ENCODE measurements at places on chromosomes 12 and 14.

GRCh38 chr12:55997535-55997859 is 421 bp downstream of the SUOX start:
- no peak for DNase-seq

DNA sequence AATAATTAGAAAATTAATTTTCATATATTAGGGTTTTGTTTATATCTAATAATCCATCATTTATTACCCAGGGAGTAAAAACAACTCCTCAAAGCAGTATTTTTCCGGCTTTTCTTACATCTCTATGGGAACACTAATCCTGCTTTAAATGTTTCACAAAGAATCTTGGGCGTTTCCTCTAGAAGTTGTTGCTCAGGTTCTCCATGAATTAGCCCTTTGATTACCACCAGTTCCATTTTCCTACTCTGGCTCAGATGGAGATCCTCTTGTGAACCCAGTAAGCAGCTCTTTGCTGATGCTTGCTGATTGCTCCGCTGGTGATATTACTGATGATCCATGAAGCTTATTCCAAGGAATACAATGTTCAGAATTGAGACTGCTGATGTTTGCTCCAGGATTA is 78.5 kb upstream of the PKP2 start:
- no peak for DNase-seq

DNA sequence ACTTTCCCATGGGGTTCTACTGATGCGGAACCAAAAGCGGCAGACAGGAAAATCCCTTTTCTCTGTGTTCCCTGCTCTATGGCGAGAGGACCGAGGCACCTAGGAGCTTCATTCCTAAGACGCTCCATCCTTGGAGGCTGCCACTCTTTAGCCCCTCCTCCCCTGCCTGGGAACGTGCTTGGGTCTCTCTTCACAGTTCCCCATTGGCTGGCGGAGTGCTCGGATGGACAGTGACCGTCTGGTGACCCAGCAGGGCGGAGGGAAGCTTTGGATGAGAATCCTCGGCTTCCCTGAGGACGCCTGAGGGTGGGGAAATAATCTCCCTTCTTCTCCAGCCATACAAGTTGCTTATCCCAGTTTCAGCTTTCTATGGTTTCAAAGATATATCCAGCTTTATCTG is 37.3 kb downstream of the KCNA5 start:
- DNase-seq, result no peak

DNA sequence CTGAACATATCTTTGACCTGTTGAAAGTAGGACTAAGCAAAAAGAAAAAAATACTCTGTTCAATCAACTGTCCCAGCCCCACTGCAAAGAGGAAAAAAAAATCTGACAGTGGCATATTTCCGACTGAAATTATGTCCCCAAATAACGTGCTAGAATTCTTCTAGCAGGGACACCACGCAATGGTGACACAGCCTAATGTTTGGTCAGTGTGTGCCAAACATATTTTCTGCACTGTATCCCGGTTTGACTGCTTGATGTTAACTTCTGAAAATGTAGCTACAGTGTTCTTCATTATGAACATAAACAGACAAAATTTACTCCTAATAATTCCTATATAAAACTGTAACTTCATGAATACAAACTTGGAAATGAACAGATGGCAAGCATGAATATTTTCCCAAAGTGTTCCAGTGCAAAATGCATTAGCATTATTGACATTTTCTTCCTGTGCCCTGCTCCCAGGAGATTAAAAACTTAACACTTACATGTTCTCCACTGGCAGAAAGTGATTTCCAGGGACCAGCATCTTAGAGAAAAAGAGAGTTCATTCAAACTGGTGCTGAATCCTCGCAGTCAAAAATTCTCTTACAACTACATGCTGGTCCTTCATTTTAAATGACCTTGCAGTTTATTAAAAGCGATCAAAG is 72.4 kb upstream of the SYT1 start:
- no peak for DNase-seq

DNA sequence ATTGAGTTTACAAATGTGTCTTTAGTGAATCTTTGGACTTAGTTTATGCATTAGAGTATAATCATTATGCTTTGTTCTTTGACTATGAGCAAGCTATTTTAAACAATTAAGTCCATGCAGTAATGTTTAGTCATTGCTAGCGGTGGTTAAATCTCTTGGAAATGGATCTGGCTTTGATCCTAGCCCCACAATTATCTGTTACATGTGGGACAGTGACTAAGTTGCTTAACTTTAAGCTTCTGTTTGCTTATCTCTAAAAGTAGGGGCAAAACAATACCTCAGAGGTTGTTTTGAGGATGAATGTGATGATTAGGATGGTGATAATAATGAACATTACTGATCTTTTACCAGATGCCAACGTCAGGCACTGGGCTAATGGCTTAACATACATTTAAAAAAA is 124.2 kb downstream of the NPAS3 start:
- DNase-seq, result no peak

- no peak for DNase-seq
These were observed 128.5 kb upstream of the ATF1 start for GRCh38 chr12:50635364-50635763.

GRCh38 chr12:104999347-104999685 is 13.2 kb downstream of the NOPCHAP1 start:
- no peak for DNase-seq

GRCh38 chr12:90987520-90987919 is 17.3 kb downstream of the EPYC start:
- no peak for DNase-seq

DNA sequence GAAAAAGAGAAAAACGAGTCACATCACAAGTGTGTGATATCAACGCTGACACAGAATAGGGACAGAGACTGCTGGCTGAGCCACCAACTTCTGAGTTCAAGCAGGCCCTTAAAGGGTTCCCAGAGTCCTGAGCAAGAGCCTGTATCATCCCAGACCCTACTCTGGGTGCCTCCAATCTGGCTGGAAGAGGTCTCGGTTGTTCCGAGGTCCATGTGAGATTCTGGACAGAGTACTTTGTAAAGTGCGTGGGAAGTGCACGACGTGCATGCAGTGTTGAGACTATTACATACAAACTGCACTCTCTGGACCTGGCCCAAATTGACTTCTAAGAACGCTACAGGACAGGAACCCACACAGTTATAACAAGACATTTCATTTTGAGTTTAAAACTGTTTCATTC is 40.6 kb downstream of the MOK start:
- DNase-seq, result no peak

DNA sequence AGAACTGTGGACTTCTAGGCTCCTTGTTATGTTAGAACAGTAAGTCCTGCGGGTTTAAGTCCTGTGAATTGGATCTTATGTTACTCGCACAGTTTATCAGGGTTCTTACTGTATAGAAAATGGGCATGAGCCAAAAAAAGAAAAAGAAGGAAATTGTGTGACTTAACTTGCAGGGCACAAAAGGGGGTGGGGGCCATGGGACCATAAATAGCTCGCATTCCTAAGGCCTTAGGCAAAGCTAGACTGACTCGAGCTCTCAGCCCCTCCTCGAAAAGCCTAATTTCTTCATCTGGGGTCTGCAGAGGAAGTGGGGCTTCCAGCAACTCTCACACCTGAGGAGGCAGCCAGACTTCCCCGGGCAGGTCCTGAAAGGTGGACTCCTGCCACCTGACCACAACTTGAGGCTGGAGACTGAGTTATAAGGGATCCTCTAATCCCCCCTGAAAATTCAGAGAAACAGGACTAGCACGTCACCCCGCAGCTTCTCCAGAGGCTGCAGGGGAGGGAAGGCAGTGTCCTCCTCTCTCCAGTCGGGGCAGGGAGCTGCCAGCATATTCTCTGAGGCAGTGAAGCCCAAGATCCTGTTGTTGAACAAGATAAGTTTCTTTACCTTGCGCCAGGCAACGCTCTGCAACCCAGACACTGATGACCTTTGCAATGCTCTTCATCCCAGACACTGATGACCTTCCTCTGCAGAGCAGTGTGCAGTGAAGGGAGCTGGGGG is 280.5 kb downstream of the PCNX1 start:
- DNase-seq, result no peak

DNA sequence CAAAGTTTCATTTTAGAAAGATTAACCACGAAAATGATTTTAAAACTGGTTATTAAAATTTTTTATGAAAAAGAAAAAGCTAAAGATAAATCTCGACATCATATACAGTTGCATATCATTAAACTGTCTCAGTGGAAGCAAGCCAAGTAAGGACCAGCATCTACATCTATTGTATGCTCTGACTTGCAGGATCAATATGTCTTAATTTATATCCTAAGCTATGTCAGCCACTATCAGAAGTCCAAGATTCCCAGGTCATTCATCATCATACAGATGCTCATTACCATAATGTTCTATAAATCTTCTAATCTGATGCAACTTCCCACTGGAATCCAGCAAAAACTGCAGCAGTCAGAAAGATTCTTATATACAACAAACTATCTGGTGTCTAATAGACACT is 43.5 kb downstream of the CMAS start:
- DNase-seq, result no peak

DNA sequence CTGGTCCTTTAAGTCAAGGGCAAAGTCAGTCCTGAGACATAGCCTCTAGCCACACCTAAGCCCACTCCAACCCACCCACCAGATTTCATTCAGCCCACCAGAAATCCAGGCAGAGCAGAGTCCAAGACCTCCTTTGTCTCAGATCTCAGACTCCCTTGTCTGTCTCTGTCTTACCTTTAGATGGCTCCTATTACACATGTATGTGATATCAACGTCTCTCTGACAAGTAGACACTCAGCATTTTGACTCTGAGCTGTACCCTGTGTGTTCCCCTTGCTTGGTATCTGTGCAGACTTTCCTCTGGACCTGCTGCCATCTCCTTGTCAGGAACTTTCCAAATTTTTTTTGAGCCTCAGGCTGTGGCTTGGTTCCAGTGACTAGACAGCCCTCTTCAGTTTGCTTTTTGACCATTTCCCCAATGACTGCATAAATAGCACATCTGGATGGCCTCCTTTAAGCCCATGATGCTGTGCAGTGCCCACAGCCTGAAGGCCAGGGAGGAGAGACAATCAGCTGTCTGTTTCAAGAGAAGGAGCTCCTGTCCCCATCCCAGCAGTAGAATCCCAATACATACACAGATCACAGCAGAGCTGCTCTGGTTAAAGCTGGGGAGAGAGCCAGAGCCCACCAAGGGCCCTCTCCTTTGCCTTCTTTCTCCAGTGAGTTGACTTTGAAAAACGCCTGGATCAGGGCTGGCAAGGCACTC is 7.0 kb downstream of the POU6F1 start:
- DNase-seq, result no peak

DNA sequence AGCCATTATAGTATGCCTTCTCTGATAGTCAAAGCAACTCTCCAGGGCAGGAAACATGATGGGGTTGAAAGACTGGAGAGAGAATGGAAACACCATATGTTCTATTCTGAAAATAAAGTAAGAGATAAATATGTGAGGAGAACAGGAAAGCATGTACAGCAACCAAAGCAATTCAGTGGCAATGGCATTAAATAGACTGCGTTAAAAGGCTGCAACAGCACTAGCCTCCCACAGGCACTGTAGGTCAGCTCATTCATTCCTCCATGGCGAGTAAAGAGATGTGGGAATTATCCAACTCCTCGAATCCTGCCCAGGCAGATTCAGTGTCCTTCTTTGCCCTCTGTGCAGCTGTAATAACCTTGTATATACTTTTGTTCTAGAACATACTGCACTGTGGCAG is 43.8 kb downstream of the ANO6 start:
- no peak for DNase-seq

- no peak for DNase-seq
These were observed 64.3 kb downstream of the DCAF5 start for GRCh38 chr14:69088586-69088985.

- no peak for DNase-seq
These were observed at the start of gene CIROP for GRCh38 chr14:23104591-23105347. CIROP (minus strand) TSS chr14:23104989; CDS start chr14:23104920, 69 bp downstream.

GRCh38 chr12:124030510-124030909 is 57.5 kb downstream of the ZNF664 start:
- no peak for DNase-seq

DNA sequence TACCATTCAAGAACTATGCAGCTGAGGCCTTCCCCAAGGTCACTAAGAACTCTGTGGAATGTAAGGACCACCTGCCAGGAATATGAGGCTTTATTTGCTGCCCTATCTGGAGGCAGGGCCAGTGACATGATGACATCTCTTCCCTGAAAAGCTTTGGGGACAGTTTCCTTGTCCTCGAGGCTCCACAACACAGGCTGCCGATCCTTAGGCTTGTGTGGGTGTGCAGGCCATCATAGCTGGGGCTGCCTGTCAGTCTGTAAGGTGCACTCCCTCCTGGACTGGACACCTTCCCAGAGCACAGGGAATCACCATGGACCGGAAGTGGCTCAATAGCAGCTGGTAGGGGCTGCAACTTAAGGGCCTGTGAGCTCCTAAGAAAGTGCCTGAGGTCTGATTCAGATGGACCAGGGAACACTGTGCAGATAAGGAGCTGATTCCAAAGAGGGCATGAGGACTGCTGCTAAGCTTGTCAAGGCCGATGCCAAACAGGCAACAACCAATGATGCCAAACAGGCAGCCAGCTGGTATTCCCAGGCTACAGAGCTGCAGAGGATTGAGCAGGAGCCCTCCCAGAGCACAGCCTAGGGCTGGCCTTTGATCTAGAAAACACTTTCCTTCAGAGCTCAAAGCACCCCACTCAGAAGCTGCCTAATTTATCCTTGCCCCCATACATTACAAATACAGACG is 84.3 kb downstream of the CRACR2A start:
- no peak for DNase-seq

- DNase-seq, result no peak
These were observed 152.1 kb downstream of the SLC8A3 start for GRCh38 chr14:70036665-70037064.

- DNase-seq, result no peak
These were observed 156.8 kb downstream of the ERC1 start for GRCh38 chr12:1147821-1148220.

- DNase-seq, result no peak
These were observed 796.4 kb downstream of the MED13L start for GRCh38 chr12:115481141-115481540.

GRCh38 chr14:51732494-51733112 is 80.9 kb downstream of the FRMD6 start:
- no peak for DNase-seq

GRCh38 chr12:97813301-97813700 is 350.7 kb downstream of the RMST start:
- DNase-seq, result no peak

DNA sequence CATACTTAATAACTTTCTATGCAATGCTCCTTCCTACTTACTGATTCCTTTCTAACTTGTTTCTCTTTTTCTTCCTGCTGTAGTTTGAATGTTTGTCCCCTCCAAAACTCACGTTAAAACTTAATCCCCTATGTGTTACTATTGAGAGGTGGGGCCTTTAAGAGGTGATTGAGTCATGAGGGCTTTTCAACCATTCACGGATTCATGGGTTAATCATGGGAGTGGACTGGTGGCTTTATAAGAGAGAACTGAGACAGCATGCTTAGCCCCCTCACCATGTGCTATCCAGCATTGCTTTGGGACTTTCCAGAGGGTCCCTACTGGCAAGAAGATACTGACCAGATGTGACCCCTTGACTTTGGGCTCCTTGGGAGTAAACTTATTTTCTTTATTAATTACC is 66.0 kb upstream of the TRIM9 start:
- no peak for DNase-seq

GRCh38 chr12:115570069-115570777 is 707.3 kb downstream of the MED13L start:
- no peak for DNase-seq

GRCh38 chr14:91858536-91859275 is 8.6 kb downstream of the TC2N start:
- no peak for DNase-seq

GRCh38 chr12:122909442-122910288 is 13.7 kb upstream of the VPS37B start:
- DNase-seq, result no peak

- no peak for DNase-seq
These were observed 22.1 kb downstream of the IL26 start for GRCh38 chr12:68203460-68203875.

GRCh38 chr12:104063712-104064030 is 660 bp upstream of the HCFC2 start:
- no peak for DNase-seq

GRCh38 chr12:13000616-13000924 is 505 bp upstream of the HEBP1 start:
- DNase-seq, result no peak
